ENCODE measurements at places on chromosomes 7 and 10.
A peak's percentile ranks its signal among the peaks of the same experiment; 100 is the strongest.

- peak; percentile 57 for DNase-seq
Measured at GRCh38 chr10:97407211-97407951, 6.2 kb upstream of the RRP12 start.

GRCh38 chr7:32318300-32319011 is 171.7 kb downstream of the LSM5 start:
- no peak for DNase-seq

DNA sequence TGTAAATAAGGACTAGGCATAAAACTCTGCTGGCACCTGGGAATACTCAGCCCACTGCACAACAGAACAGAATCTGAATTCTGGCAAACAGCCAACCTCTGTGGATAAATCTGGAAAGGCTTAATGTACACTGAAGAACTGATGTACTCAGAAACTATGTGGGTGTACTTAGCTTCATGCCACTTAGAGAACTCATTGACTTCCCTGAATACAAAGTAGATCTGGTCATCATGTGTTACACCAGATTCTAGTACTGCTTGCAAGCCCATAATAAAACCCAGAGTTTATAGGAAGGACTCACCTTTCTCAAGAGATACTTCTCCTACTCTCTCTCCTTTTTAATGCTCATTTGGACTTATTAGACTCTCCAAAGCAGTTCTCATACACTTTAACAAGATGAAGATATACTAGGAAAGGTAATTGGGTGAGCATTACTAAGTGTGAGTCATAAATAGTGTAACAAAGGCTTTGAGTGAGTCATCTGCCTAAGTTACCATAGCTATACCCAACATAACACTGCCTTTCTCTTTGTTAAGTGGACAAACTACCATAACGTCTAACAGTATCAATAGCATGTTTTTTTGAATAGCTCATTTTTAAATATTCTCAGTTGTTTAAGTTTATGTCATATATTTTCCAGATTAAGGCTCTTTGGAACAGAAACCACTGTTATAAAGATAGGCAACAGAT is 309.1 kb downstream of the MDFIC start:
- DNase-seq: no peak

DNA sequence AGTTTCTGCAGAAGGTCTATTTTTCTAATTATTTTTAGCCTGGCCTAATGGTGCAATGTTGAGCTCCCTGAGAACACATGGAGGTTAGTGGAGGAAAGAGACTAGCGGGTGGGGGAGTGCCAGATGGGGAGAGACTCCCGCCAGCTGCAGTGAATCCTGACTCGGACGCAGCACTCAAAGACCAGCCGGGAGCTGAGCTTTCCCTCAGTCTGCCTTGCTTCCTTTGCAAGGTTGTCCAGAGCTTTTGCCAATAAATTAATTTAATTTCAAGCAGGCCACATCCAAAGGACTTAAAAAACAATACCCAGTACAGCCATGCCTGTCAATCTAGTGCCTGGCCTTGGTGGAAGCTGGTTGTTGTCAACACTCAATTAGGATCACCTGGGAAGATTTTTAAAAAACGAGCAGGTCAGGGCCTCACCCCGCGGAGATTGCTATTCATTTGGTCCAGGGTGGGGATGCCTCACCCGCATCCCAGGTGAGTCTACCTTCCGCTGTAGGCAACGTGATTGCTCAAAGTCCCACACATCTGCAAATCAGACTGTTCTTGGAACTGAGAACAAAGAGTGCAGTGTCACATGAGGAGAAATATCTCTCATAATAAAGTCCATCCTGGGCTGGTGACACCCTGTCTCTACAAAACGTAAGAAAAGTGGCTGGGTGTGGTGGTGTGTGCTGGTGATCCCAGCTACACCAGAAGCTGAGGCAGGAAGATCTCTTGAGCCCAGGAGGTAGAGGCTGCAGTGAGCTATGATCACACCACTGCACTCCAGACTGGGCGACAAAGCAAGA is 4.0 kb downstream of the CLRN3 start:
- no peak for DNase-seq

DNA sequence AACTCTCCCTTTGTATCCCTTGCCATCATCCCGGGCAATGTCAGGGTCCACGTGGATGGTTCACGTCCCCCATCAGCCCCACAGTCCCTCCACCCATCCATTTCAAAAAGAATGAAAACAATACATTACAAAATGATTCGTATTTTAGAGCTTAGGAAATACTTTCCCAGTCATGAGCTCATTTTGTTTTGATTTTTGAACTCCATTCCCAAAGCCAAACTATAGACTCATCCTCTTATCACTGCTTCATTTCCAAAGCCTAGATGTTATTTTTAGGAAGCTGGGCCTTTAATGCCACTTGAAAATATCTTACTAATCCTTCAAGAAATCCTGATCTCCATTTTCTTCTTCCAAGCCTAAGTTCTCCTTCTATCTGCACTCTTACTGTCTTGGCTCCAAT is 72.1 kb downstream of the WNT2 start:
- no peak for DNase-seq

DNA sequence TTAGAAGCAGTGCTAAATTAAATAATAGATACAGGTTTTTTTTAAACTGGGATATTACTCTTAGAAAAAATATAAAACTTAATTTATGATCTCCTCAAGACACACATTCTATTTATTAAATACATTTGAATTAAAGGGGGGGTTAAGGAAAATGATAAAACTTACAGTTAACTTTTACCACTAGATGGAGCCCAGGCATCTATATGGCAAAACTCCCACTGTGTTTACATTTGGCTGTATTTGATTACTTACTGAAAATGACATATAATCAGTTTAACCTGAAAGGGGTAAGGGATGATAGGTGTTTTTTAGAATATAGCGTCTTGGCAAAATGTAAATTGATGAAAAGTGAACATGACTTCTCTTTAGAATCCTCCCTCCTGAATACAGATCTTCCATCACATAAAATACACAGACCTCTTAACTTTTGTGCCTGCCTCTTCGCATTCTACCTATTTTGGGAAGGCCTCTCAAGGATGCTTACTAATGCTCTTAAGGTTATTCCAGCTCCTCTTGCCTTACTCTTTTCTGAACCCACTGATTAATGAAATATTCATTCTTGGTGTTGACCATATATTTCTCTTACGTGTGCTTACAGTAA is 235.7 kb downstream of the AGMO start:
- DNase-seq: no peak

DNA sequence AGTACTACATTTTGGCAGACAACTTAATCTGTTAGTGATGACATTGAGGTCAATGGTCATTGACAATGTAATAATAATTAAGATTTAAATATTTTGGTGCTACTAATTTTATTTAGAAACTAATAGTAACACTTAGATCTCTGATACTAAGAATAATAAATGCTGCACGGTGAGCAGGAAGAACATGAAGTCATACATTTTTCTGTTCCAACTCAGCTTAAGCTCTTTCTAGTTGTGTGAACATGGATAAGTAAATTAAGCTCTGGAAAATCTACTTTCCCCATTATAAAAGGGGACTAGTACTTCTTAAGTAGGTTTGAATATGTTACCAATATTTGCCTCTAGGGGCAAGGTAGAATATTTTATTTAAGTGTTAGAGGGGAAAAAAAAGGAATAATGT is 65.9 kb upstream of the MEOX2 start:
- no peak for DNase-seq

GRCh38 chr7:130338233-130338632 is 6.4 kb upstream of the CPA5 start:
- DNase-seq: no peak
